ENCODE measurements at places on chromosomes 3 and 15.
A peak's percentile ranks its signal among the peaks of the same experiment; 100 is the strongest.

- DNase-seq, result no peak
These were observed 253.2 kb downstream of the BBX start for GRCh38 chr3:107775974-107776373.

- no peak for DNase-seq
These were observed 191.3 kb downstream of the ZMAT3 start for GRCh38 chr3:178880274-178880673.

GRCh38 chr3:155748611-155749365 is 3.9 kb upstream of the PLCH1 start:
- no peak for DNase-seq

DNA sequence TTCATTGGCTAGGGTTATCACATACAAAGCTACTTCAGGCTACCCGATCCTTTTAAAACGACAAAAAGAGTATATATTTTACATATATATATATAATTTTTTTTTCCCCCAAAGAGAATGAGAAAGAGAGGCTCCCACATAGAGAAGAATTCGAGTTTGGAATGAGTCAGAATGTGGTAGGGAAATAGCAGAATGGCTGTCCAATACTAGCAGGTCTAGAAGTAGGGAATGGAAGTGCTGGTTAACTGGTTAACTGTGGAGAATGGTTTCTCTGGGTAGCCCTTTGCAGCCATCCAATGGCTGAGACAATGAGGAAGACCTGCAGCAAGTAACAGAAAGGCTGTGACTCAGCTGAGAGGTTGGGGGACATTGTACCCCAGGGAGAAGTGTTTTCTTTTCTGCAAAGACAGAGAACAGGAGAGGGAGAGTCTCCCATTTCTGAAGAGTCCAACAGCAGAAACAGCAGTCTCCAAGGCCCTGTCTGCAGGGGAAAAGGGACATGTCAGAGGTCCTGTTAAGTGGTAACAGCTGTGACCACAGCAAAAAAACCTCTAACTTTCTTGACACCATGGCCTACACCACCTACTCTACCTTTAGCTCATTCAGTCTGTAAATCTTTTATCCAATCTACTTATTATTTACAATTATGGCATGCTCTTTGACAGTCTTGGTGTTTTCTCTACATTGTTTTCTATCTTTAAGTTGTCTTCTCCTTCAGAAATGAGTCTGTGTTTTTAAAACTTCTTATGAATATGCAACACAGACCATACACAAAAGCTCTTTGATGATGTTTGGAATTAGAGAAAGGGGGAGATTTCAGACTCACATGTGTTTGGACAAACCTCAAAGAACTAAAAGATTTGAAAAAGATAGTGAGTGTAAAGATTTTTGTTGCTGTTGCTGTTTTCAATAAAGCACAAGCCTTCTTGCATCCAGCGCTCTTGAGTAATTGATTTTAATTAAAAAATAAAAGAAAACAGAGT is 116.1 kb upstream of the SLC7A14 start:
- DNase-seq, result no peak

- DNase-seq, result no peak
These were observed at the start of gene THBS1 for GRCh38 chr15:39580485-39581241. TSS of gene THBS1 (plus strand) at chr15:39581079. CDS start at chr15:39581858, 779 bp downstream.

- peak; percentile 17 for DNase-seq
These were observed 56.3 kb upstream of the FSTL1 start for GRCh38 chr3:120506828-120507774.

DNA sequence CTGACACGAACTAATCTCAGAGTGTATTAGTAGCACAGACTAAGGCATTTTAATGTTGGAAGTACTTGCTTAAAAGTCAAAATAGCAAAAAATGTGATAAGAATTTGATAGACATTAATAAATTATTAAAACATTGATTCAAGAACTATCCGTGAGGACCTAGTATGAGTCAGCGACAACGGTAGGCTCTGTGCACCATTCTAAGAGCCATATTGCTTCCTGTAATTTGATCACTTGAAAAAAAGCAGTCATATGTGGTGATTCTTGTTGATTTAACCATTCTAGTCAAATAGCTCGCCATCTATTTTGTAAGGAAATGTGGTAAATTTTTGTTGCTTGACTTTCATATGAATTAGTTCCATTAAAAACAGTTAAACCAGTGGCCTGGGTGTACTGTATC is 534.9 kb upstream of the ARRDC4 start:
- DNase-seq, result no peak

- peak; percentile 63 for DNase-seq
These were observed 631 bp downstream of the UBR1 start for GRCh38 chr15:43105077-43105736.
